Trophoblast cell (in vitro differentiated cells and primary cell): ENCODE measurements at places on chromosomes 3 and 15.

GRCh38 chr3:4750306-4750968 is 228.8 kb upstream of the BHLHE40 start:
- no peak for DNase-seq

GRCh38 chr3:172787746-172788145 is 37.2 kb downstream of the ECT2 start:
- no peak for DNase-seq

- DNase-seq: no peak
Measured at GRCh38 chr3:9214599-9214998, 34.8 kb downstream of the SRGAP3 start.

- peak; percentile 92 for DNase-seq
Measured at GRCh38 chr3:197599089-197599765, 43.5 kb upstream of the BDH1 start.

DNA sequence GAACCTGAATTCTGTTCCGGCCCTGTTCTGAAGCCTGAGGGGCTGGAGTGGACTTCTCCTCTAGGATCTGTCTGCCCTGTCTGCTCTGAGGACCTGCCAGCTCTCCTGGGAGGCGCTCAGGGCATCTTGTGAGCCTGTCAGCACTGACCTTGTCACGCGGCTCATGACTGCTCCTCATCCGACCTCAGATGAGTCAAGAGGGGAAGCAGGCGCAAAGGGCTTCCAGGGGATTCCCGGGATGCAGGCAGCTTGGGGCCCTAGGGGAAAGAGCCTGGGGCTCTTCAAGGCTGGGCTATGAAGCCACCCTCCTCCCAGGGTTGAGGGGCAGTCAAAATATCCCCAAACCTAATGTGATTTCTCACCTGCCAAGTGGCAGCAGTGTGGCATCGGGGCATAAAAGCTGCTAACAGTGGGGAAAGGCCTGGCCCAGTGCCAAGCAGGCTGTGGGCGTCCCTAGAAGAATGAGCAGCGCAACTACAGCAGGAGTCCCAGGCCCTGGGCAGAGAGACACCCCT is 27.6 kb upstream of the ANKDD1A start:
- DNase-seq: peak; percentile 96

DNA sequence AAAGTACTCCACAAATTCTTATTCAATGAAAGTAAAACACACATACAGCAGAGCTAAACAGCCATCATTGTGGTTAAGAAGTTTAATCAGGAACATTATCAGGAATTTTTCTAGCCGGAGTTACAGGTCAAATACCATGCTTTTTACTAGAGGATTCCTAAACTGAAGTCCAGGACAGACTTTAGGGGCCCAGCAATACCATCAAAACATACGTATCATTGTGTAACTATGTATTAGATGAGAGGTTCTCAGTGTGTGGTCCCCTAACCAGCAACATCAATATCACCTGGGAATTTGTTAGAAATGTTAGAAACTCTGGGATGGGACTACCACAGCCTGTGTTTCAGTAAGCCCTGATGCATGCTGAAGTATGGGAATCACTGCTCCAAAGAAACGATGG is 404.2 kb upstream of the IL12A start:
- peak; percentile 6 for DNase-seq

DNA sequence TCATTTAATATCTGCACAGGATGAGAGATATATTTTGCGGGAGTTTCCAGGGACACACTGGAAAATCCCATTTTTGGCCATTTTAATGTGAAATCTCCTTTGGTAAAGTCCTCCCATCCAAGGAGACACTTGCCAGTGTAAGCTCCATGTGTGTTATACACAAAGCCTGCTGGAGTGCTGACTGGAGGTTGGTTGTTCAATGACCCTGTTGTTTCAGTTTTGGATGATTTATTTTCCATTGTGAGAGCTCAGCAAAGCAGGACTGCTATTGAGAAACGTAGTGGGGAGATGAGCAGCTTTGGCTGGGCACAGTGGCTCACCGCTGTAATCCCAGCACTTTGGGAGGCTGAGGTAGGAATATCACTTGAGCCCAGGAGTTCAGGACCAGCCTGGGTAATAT is 127.7 kb downstream of the NUP210 start:
- DNase-seq: no peak

- peak; percentile 3 for DNase-seq
Measured at GRCh38 chr3:184593220-184593927, 31.8 kb downstream of the EPHB3 start.

DNA sequence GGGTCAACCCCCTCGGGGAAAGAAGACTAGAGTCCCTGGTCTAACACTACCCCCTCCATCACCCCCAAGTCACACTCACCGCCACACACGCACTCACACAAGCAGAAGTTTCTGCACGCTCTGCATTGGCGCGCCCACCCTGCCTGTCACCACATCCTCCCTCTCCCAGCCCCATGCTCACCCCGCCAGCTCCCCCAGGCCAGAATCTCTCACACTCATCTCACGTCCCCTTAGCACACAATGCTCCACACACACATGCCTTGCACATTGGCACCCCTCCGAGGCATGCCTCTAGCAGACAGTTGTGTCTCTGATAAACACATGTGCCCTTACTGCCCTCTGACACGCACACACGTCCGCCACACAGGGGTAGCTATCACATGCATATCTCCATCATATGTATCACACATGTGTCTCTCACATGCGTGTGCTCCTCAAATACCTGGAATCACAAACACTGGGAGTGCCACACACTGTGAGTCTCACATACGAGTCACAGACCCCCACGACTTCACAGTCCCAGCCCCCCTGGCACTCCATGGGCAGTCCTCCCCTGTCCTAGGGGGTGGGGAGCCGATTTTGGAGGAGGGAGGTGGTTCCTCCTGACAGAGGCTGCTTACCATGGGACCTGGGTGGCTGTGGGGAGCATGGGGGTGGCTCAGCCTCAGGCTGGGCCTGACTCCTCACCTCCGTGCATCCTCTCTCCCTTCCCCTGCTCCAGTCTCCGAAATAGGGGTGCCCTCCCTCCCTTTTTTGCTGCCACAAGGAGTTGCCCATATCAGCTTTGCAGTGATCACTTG is 898 bp downstream of the FBLN2 start:
- DNase-seq: no peak
